ENCODE measurements at places on chromosomes 16 and 17.
A peak's percentile ranks its signal among the peaks of the same experiment; 100 is the strongest.

DNA sequence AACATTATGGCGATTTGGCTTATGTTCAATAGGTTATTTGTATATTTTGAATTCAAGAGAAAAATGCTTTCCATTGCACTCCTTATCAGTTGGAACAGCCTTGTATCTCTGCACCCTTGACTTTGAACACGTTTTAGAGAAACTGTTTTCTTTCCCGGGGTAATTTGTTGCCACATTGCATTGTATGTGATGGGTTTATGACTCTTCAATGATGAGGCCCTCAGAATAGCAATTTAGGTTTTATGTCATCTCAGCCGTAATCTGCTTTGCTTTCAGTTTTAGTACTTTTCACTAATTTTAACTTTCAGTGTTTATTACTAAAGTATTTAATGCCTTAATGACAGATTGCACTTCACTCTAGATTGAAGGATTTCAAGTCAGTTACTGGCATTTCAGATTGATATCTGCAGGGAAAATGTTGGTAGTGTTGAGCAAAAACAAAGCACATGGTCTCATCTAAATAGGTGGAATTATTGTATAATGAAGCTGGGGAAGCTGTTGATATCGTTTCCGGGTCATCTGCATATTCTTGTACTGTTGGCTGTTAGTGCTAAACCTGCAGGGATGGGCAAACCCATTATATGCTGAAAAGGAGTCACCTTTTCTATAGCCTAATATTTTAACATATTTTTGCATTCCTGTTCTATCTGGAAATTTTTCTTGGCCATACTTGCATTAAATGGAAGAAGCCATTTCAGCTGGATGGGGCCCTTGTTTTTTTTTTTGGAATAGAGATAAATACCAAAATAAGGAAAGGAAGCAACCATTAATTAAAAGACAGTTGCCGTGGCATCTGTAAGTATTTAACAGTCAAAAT is 2.0 kb downstream of the LUC7L3 start:
- no peak for DNase-seq

DNA sequence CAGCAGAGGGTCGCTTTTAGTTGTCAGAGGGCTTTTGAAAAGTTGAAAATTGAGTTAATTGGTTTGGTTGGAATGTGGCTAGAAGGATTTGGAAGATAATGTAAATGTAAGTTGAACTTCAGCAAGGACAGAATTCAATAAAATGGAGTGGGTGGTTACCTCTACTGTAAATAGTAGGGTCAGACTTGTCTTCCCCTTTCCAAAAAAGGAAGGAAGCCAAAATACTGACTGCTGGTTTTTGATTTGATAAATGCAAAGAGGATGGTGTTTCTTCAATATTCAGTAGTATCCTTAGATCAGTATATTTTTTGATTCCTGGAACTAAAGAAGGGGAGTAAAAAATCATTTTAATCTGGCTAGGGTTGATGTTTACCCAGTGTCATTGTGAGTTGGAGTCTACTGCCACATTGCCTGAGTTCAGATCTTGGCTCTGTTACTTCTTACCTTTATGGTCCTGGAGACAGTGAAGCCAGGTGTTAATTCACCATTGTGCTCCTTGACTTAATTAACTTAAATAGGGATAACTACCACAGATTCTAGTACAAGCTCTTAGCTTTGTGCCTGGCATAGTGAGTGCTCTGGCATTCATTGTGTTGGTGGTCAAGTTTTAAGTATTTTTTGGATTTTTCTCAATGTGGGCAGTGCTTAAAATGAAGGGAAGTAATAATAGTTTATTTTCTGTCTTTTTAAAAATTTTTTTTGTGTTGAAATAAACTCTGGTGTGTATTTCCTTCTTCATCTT is 4.4 kb downstream of the HAPSTR1 start:
- DNase-seq, result no peak

- DNase-seq, result peak; percentile 88
Measured at GRCh38 chr16:57000271-57001025, 11.1 kb downstream of the NLRC5 start.

DNA sequence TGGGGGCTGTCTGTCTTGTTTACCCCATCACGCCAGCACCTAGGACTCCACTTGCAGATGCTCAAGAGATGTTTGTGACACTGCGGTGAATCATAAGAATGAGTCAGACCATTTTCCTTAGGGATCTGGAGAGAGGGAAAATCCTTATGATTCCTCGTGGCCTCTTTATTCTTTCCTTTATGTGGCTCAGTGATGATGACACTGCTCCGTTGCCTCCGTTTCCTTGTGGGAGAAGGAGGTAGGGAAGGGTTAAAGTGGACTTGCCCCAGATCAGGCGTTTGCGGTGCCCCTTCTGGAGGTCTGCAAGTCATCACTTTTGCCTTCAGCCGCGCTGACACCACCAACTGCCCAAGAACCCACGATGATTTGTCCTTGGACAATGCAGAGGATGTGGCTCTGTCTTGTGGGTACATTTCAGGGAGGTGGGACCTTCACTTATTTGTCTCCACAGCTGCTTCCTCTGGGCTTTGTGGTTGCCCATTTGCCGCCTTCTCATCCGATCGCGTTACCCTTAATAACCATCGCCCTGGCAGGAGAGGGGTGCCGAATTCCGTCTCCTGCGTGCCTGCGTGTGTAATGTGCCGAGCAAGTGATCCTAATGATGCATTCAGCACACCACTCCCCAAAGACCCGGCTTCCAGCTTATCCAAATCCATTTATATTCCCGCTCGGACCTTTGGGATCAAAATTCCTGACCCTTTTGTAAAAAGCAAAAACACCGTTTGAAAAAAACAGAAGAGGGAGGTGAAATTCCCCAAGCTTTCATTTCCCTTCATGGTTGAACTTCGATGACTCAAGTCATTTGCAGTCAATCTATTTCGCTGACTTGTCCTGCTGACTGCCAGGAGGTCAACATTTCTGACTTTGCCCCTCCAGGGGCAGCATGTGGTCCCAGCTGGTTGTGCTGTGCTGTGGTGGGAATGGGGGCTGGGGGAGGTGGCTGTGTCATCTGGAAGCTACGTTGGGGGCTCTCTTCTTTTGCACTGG is 87.2 kb upstream of the IRX3 start:
- DNase-seq, result no peak

- peak; percentile 62 for DNase-seq
Measured at GRCh38 chr16:2969545-2970521, 685 bp downstream of the PAQR4 start.
